ENCODE measurements at places on chromosomes 3 and 15.

DNA sequence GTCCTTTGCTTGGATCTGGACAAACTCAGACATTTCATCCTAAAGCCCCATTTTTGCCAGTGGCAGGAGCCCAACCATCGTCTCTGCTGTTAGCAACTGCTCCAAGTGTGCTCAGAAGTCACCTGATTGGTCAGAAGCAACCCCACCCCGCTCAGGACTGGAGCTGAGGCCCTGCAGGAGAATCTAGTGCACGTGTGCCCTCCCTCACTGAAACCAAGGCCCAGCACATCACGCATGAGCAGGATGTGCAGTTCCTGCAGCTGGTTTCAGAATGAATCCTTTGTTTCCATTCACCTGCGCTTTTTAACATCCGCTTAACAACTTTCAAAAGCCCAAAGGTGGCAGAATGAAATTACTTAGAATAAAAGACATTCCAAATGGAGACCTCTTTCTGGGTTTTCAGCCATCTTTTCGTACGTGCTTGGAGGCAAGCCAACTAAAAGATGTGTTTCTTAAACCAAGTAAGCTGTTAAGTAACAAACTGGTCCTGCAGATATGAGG is 81.2 kb downstream of the SRGAP3 start:
- DNase-seq: no peak

DNA sequence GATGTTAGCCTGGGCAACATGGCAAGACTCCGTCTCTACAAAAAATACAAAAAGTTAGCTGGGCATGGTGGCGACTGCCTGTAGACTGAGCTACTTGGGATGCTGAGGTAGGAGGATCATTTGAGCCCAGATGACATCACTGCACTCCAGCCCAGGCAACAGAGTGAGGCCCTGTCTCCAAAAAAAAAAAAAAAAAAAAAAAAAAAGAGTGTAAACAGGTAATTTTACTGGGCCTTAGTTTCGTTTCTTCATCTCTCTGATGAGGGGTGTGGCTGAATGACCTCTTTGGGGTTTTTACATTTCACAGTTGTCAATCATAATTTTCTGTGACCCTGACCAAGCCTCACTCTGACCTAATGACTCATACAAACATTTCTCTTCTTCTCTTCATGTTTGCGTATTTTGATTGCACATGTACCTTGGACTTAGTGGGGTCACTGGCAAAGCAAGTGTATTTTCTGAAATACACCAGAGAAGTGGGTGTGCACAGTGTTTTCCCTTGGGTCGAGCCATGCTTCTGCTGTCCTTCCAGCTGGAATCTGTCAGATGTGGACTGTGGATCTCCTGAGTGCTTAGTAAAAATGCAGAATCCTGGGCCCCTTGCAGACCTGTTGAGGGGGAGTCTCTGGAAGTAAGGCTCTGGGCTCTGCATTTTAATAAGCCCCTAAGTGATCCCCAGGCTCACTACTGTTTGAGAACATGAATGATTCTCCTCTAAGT is 140.5 kb downstream of the FNDC3B start:
- no peak for DNase-seq

DNA sequence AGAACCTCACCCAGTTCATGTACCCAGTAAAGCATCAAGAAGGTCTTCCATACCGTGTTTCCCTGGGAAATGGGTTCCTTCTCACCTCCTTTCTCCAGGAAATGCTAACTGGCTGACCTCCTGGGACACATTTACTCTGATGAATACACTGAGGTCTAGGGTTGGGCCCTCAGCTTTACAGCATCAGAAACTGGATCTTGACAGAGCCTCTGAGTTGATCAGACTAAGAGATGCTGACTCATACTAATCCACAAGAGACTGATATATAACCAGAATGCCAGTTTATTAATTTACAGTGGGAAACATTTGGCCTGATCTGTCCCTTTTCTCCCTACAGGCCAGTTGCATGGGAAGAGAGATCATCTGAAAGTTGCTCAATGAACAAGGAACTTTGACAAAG is 55.8 kb downstream of the GTF2E1 start:
- DNase-seq: no peak

DNA sequence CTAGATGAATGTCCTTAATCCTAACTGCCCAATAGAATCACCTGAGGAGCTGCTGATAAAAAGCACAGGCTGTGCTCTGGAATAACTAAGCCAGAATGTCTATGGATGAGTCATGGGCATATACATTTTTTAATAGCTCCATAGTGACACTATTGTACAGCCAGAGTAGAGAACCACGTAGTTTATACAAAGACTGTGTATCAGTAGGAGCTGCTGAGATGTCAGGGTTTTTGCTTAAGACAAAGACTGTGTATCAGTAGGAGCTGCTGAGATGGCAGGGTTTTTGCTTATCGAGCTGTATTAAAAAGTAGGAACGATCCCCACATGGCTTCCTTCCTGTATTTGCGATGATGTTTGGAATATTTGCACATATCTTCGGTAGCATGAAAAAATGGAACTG is 137.4 kb downstream of the SV2B start:
- DNase-seq: no peak

- no peak for DNase-seq
These were observed 473 bp downstream of the FHIT start for GRCh38 chr3:61250784-61251173.

DNA sequence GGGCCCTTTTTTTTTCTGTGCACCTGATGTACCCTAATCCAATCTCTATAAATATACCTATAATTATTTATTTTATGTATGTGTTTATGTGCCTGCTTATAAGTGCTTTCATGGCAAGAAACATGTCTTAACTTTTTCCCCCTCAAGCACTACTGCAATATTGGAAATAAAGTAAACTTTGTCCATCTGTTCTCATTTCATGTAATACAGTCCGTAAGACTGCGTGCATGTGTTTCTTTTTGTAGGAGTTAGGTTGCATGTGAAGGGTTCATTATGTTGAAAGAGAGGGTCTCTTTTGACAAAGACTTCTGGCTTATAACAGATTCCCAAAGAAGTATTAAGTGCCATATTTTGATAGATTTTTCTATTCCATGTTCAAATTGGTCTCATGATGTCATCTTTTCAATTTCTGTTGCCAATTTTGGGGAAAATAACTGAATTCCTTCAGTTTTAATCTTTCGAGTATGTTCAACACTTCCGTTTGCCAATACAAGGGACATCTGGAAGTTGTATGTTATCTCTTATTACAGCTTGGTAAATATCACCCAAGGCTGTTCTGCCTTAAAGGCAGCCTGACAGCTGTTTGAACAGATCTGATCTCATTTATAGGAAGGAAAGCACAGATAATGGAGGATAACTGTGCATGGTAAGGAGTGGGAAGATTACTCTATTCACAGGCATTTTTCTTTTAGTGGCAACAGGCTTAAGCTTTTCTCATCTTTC is 273.1 kb upstream of the SGO1 start:
- DNase-seq: no peak

- no peak for DNase-seq
These were observed 23.9 kb downstream of the PLA2G4D start for GRCh38 chr15:42070279-42070975.

- no peak for DNase-seq
These were observed 381.0 kb downstream of the SOX2 start for GRCh38 chr3:182092662-182093262.

DNA sequence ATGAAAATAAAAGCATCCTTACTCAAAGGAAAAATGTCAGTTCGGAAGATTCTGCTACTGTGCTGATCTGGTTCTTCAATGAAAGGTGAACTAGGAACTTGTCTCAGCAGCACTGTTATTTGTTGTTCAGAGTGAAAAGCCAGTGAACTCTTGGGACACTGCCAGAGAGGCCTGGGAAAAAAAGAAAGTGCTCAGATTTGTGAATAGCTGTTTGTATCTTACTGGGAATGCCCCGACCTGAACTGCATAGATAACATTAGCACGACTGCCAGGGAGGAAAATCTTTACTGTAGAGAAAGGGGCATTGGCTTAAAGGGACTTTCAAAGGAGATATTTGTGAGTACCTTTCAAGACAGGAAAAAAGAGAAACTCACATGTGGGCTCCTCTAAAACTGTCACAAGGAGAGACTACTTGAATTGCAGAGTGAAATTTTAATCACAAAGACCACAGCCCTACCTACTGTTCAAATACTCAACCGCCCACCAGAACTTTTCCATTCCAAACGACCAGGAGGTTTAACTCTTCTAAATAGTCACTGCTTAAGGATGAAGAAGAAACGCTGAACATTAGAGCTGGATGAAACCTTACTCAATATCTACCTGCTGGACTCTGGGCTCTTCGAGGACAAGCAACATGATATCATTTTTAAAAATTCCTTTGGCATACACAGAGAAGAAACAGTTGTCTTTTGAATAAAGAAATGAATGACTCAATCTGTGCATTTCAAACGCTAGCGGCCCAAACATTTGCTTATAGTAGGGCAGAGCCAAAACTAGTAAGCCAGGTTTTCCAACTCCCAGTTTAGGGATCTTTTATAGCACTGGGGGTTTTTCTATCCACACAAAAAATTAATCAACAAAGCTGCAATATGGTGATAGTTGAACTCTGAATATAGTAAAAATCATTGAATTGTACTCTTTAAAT is 13.4 kb downstream of the TAMM41 start:
- no peak for DNase-seq

DNA sequence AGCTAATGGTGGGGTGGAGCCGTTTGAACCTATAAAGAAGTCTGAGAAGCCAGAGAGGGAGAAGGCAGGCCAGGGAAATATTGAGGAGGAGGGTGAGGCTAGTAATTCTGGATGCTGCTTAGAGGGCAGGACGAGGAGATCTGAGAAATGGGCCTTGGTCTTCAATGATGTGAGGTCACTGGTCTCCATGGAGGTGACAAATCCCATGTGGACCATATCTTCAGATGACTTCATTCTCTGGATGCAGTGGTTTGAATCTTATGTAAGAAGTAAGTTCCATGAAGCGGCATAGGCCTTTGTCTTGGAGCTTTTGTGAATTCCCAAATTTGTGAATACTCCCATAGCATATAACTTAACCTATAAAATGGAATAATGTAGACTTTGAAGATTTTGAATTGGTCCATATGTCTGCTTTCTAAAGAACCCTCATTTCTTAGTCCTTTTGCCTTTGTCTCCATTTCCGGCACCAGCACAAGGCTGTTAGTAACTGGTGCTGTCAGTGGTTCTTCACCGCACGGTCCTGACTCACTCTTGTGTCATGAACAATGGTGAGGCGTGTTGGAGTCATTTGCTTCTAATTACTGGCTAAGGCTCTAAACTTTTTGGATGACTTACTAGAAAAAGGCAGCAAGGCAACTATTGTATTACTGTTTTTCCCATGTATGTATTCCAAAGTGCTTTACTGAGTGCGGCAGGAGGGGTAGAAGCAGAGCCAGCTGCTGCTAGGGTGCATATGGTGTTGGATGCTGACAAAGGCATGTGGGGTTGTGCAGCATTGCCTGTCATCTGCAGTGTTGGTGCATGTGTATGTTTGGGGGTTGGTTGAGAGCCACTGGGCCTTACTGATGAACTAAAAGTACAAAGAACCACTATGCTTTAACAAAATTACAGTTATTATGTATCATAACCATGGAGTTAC is 279.3 kb upstream of the C2CD4B start:
- no peak for DNase-seq

DNA sequence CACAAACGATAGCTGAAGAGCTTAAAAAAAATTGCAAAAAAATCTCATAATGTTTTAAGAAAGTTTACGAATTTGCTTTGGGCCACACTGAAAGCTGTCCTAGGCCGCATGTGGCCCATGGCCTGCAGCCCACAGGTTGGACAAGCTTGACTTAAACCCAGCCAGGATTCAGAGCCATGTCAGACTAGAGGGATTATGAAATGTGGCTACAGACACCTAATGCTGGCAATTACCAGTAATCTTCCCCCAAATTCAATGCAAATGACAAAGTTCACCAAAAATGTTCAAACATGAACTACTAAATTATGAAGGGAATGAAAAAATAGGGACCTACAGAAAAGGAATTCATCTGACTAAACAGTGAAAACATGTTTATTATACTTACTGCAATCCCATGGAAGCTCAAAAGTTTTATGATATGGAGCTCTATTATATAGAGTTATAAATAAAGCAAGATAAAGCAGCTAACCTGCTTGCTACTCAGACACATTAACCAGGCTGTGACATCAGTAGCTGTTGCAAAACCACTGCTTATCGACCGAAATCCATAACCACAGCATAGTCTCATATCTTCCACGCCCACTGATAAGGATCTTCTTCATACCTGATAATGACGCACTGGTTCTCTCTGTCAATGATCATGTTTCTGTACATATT is 49.2 kb downstream of the LDHAL6B start:
- DNase-seq: no peak

DNA sequence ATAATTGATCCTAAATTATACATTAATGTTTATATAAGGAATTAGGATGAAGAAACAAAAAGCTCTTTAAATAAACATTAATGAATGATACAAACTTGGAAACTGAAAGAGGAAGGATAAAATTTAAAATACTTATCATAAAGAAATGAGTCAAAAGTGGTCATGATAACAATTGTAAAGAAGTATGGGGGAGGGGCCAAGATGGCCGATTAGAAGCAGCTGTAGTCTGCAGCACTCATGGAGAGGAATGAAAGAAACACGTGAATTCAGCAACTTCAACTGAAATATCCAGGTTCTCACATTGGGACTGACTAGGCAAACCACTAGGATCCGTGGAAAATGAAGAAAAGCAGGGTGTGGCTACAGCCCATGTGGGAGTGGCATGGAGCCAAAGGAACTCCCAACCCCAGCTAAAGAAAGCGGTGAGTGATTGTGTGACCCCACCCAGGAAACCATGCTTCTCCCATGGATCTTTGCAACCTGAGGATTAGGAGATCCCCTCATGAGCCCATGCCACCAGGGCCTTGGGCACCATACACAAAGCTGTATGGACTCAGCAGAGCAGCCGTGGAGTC is 13.1 kb upstream of the CP start:
- no peak for DNase-seq

GRCh38 chr3:11283139-11283475 is 10.9 kb downstream of the ATG7 start:
- no peak for DNase-seq

DNA sequence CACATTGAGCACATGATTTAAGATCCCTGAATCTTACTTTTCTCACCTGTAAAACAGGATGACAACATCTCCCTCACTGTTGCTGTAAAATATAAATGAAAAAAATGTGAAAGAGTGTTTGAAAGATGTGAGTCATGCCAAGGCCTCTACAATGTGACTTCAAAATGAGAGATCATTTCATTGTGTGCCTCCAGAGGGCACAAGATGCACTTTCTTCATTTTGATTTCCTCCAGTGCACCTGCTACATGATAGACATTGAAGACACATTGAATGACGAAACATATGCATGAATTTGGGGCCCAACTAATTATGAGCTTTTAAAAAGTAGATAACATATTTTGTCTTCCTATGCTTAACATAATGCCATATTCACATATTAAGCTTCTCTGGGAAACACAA is 170.3 kb downstream of the MOBP start:
- DNase-seq: no peak

DNA sequence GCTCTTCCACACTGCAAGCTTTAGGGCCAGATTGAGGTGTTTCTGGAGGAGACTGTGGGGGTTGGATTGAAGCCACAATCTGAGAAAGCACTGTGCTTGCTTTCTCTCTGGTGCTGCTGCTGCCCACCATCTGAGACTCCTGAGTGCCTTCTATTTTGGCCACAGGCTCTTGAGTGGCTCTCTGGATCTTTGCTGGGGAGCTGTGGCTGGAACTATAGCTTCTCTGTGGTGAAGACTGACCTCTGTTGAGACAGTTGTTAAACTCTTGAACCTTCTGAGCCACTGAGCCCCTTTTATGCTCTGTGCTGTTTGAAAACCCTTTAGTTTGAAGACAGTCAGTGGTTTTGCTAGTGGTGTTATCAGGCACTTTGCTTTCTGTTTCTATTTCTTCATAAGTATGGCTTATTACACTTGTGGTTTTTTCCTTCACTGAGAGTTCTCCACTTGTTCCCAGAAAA is 108.7 kb upstream of the TSPAN3 start:
- DNase-seq: no peak

- DNase-seq: no peak
These were observed at the start of gene TMC3 for GRCh38 chr15:81373775-81374395. Gene TMC3, minus strand, starts transcription at chr15:81374213. Its CDS starts 136 bp downstream, at chr15:81374077.

Data from activated CD8-positive, alpha-beta memory T cell treated with anti-CD3 and anti-CD28 coated beads for 1 hour (primary cell).